ENCODE measurements at places on chromosomes 11 and 22.

GRCh38 chr22:23773483-23774113 lies 949 bp downstream of the MMP11 start:
- DNase-seq: no peak

GRCh38 chr11:128686745-128687177 lies 7.1 kb upstream of the FLI1 start:
- DNase-seq: no peak

- DNase-seq: no peak
Measured at GRCh38 chr22:28927630-28928029, 44.3 kb downstream of the ZNRF3 start.

GRCh38 chr22:34592123-34592740 lies 473.7 kb upstream of the ISX start:
- no peak for DNase-seq

DNA sequence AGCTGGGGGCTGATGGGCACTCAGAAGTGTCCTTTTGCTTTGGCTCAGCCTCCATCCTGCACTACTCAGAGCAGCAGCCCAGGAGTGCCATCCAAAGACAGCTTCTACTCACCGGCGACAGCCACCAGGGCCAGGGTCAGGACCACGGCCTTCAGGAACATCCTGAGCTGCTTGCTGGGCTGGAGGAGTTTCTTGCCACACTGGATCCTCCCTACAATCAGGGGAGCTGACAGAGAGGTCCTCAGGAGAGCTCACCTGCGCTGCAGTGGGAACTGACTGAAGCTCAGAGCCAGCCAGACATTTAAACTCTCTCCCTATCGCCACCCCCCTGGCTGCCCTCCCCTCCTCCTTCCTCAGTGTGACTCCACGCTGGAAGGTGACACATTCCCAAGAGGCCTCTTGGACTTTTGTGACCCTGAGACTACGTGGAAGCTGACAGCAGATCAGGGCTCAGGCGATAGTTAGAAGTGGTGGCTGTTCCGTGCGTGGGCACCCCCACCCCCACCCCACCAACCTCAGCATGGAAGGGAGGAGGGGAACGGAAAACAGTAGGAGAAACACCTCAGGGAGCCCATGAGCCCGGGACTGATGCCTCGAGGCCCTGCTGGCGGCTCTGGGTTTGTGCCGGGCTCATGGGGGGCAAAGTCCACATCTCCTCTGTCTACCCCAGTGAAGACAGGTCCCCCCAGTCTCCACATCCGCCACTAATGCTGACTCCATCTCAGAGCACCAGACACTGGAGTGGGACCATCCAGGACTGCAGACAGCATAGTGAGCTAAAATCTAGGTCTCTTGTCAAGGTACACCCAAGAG lies at the start of gene APOA4:
APOA4 (minus strand) TSS at position 274 of the 813 bp plus-strand sequence; CDS start at position 161, 113 bp downstream.
- DNase-seq: no peak

DNA sequence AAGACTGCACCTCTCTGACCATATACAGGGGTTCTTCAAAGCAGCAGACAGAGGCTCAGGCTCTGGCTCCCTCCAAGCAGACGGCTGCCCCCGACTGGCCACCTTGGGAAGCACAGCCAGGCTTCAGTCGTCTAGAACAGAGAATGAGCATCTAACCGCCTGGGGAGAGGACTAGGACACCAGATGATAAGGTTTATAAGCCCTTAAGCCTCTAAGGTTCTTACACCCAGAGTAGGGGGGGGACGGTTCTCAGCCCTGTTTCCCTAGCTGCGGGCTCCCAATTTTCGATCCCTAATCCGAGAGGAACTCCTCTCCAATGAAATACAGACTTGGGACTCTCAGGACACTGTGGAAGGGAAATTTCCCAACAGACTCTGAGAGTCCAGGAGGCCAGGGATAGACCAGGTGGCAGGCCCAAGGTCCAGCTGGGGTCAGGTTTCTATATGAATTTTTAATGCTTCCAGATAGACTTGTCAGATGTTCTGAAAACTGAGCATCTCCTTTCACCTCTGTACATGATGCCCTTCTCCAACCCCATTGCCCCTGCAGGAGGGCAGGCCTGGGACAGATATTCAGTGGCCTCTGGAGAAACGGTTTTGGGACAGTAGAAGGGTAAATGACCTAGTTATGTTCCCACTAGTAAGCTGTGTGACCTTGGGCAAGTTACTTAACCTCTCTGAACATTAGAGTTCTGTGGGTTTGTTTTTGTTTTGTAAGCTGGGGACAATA lies 20.2 kb downstream of the RTN4RL2 start:
- peak; percentile 74 for DNase-seq

DNA sequence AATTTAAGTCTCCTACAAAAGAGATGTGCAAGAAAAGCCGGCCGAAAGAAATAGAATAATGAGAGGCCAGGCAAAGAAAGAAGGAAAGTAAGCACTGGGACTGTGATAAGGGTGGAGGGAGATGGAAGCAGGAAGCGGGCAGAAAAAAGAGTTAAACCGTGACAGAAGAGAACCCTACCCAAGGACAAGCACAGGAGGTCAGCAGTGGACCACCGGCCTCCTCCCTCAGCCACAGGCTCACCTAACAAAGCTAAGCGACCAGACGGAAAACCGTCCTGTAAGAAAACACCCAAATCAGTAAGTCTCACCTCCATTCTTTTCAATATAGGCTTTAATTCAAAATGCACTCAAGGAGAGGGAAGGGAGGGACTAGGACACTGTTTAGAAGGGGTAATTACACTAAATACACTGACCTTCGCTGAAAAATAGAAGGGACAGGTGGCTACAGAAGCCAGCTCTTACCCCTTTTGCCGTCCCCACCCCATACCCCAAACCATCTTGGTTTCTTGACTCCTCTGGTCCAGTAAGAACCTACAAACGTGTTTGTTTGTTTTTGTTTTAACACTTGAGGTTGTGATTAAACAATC lies 1.9 kb downstream of the FAM181B start:
- DNase-seq: no peak

DNA sequence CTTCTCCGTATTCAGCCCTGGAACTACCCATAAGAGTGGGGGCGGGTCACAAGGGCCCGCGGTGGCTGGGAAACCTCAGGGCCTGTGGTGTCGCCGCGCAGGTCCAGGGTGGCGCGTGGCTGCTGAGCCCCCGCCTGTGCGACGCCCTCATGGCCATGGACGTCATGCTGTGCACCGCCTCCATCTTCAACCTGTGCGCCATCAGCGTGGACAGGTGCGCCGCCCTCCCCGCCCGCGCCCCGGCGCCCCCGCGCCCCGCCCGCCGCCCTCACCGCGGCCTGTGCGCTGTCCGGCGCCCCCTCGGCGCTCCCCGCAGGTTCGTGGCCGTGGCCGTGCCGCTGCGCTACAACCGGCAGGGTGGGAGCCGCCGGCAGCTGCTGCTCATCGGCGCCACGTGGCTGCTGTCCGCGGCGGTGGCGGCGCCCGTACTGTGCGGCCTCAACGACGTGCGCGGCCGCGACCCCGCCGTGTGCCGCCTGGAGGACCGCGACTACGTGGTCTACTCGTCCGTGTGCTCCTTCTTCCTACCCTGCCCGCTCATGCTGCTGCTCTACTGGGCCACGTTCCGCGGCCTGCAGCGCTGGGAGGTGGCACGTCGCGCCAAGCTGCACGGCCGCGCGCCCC lies 2.4 kb downstream of the DRD4 start:
- DNase-seq: no peak

DNA sequence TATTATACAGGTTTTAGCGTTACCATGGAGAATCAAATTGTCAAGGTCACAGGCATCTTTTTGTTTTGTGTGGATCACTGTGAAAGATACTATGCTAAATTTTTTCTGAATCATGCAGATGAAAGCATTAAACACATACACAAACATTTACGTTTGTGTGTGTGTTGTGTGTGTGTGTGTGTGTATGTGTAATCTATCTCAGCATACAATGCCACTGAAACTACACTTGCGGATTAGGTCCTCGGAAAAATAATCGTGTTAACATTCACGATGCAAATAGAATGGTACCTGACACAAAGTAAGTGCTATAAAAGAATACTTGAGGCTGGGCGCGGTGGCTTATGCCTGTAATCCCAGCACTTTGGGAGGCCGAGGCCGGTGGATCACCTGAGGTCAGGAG lies 41.9 kb upstream of the TOP3B start:
- DNase-seq: no peak

GRCh38 chr11:77596626-77597025 lies 6.9 kb downstream of the AQP11 start:
- no peak for DNase-seq

DNA sequence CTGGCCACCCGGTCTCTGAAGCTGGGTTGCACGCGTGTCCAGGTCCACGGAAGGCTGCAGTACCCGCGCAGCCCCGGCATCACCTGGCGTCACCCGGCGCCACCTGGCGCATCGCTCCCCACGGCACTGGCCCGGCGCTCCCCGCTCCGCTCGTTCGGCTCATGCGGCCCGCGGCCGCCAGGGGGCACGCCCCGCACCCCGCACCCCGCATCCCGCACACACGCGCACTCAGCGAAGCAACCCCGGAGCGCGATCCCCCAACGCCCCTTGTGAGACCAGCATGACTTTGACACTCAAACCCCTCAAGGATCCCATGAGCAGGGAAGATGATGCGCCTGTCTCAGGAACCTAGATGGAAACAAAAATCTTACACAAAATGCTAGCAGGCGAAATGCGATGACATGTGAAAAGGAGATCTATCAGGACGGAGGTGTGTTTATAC lies 11.9 kb downstream of the B3GNT6 start:
- DNase-seq: no peak

DNA sequence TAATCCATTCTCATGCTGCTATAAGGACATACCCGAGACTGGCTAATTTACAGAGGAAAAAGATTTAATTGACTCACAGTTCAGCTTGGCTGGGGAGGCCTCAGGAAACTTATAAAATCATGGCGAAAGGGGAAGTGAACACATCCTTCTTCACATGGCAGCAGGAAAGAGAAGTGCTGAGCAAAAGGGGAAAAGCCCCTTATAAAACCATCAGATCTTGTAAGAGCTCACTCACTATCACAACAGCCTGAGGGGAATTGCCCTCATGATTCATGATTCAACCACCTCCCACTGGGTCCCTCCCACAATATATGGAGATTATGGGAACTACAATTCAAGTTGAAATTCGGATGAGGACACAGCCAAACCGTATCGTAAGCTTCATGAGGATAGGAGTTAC lies 3.8 kb upstream of the CYB5R2 start:
- DNase-seq: no peak

- no peak for DNase-seq
Measured at GRCh38 chr11:66950112-66950535, 8.1 kb downstream of the PC start.

DNA sequence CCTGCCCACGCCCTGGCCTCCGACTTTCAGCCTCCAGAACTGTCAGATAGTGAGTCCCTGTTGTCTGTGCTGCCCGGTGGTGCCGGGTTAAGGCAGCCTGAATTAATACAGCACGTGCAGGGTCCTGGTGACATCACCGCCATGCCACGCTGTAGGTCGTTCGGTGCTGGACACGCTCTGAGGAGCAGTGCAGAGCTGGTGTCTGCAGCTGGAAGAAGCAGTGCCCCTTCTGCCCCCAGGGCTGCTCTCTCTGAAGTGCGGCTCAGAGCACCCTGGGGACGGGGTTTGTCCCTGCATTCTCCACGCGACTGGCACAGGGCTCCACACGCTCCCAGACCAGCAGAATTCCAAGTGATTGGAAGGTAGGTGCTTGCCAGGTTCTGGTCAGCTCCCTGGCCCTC lies 831.5 kb downstream of the TBC1D22A start:
- DNase-seq: no peak

- peak; percentile 23 for DNase-seq
Measured at GRCh38 chr11:74282914-74283371, 28.5 kb downstream of the P4HA3 start.

Data from DND-41 (cell line).